ENCODE measurements at places on chromosomes 1 and 21.

GRCh38 chr1:228920831-228921230, 185.6 kb downstream of the RHOU start:
- DNase-seq: no peak

GRCh38 chr1:116993286-116993685, 8.3 kb upstream of the CD101 start:
- DNase-seq: no peak

- DNase-seq: no peak
Measured at GRCh38 chr21:38538353-38538752, 40.1 kb upstream of the ERG start.

- DNase-seq: no peak
Measured at GRCh38 chr1:215529571-215529970, 37.5 kb upstream of the KCTD3 start.

GRCh38 chr1:218112862-218113261, 172.2 kb upstream of the RRP15 start:
- DNase-seq: no peak

DNA sequence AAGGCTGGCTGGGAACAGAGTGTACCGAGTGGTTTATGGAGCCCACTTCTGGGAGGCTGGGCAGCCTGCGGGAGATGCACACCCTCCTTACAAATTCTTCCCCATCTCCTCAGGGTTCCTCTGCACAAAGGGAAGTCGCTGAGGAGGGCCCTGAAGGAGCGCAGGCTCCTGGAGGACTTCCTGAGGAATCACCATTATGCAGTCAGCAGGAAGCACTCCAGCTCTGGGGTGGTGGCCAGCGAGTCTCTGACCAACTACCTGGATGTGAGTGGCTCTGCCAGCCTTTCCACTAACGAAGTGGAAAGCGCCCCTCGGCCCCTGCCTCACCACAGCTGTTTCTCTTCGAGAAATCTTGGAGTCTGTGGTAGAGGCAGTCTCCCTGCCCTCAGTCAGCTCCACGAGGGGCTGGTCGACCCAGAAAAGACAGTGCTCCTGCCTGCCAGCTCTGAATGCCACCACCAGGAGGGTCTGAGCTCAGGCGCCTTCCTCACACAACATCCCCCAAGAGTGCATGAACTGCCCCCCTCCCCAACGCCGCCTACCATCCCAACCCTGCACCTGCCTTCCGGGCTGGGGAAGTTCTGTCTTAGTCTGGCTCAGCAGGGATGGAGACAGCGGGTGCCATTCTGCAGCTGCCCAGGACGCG, 31.8 kb downstream of the PROK1 start:
- DNase-seq: no peak

- no peak for DNase-seq
Measured at GRCh38 chr1:161114556-161114955, 3.3 kb downstream of the PFDN2 start.

All from SK-MEL-5 (cell line).